AG09319 (cell line): ENCODE measurements at places on chromosomes 4 and X.

DNA sequence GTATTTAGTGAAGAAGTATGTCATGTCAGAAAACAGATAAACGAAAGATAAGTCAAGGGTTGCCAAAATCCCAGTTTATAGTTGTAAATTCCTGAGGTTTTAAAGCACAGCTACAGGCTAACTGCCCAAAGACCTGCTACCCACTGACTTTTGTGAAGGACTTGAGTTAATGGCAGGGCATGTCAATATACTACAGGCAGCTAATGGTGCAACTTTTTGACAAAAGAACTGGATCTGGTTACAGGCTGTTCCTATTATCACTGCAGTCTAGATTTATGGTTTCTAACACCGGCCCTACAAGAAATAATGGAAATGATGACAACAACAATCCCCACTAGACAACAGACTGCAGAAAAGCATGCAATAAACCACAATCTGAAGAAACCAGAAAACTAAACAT is 6.4 kb downstream of the SCML2 start:
- DNase-seq, result no peak

- DNase-seq, result no peak
Measured at GRCh38 chr4:156346959-156347385, 393.3 kb upstream of the CTSO start.

DNA sequence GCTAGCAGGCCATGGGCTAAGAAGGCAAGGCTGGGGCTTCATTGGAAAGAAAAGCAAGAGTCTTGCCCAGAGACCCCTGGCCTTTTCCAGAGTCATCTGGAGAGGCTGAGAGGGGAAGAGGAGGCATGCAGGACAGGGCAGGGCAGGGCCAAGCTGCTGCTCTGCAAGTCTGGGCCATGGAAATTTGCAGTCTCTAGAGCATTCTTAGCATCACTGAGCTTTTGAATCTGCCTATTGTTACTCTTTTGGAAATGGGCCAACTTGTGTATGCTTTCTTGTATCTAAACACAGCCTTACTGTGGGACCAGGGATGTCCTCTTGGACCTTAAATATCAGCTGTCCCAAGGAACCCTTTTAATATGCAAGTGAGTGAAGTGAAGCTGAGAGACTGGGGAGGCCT is 560.5 kb downstream of the MID1IP1 start:
- no peak for DNase-seq

DNA sequence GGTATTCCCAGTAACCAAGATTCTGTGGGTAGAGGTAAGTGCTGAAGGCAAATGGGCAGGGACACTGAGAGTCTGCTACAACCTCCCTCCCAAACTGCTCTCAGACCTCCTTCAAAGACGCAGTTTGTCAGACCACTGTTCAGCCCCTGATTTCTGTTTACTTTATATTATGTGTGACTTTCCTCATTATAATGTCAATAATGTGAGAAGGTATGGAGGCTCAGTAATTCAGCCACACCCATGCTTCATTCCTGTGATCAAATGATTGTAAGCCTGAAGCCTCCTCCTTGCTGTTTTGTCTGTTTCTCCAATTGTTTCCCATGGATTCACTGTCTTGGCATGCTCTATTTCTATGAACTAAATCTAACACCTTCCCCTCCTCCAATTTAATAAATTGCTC is 75.6 kb downstream of the SYTL5 start:
- no peak for DNase-seq

DNA sequence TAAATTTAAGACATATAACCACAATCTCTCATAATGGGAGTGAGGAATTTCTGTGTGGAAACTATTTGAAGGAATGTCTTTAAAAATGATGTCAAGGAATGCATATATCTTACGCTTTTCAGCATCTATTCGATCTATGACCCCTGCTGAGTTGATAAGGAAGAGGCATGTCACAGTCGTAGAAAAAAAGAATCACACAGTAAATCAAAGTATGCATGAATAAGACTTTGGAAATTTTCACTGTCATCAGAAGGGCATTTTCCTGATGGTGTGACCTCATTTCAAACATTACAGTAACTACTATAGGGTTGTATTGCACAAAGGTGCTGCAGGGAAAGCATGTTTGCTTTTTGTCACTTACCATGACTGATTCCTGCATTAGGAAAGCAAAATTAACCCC is 41.5 kb downstream of the REELD1 start:
- no peak for DNase-seq
